ENCODE measurements at places on chromosomes 3 and 15.

GRCh38 chr15:79615754-79616153 lies 183.6 kb downstream of the MINAR1 start:
- no peak for DNase-seq

GRCh38 chr15:85878828-85879225 lies 84.1 kb upstream of the KLHL25 start:
- no peak for DNase-seq

- DNase-seq = no peak
These were observed 198.3 kb downstream of the OPA1 start for GRCh38 chr3:193791041-193792032.

- no peak for DNase-seq
These were observed 665.6 kb upstream of the NECTIN3 start for GRCh38 chr3:110405830-110406585.

GRCh38 chr15:69668039-69668705 lies 215.6 kb downstream of the RPLP1 start:
- DNase-seq = no peak

GRCh38 chr3:30188713-30189112 lies 417.7 kb upstream of the TGFBR2 start:
- no peak for DNase-seq

DNA sequence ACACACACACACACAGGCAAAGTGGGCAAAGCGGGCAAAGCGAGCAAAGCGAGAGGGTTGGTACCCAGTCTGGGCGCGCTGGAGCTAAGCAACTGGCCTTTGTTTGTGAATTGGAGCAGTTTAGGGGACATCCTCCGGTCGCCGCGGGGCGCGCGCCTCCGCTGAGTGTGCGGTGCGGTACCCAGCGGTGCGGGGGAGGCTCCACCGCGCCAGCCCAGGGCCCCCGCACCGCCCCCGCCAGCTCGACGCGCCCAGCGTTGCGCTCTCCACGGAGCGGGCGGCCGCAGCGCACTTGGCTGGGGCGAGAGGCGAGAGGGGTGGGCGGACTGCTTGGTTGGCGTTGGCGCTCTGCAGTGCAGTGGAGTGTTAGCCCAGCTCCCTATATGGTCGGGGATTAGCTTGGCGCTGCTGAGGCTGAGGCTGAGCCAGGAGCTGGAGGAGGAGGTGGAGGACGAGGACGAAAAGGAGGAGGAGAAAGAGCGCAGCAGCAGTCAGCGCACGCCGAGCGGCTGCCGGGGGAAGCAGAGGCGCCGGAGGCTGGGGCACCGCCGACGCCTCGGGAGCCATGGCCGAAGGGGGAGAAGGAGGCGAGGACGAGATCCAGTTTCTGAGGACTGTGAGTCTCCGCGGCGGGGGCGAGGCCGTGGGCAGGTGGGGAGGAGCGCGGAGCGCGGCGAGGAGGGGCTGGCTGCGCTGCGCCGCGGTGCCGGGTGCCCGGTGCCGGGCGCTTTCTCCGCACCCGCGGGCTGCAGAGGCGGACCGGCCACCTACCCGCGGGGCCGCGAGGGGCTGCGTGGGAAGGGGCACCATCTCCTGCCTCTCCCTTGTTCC lies at the start of gene RYR3:
RYR3 (plus strand) TSS at position 487 of the 831 bp plus-strand sequence; CDS start at position 566, 79 bp downstream.
- DNase-seq = no peak

- DNase-seq = no peak
These were observed 17.9 kb upstream of the IGDCC3 start for GRCh38 chr15:65395567-65396202.

DNA sequence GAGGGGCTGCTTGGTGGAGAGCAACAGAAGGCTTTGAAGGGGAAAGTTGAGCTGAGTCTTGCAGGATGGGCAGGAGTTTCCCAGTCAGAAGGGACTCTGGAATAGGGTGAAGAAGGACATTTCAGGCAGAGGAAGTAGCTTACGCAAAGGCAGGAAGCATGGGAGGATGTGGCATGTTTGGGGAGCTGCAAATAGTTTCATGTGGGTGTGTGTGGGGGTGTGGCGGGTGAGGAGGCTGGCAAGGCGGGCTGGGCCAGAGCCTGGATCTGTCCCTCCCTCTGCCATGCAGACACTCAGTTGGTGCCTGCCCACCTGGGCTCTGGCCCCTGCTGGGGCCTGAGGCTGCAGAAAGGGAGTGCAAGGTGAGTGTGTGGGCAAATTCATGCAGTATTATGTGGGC lies 10.4 kb downstream of the TEX264 start:
- DNase-seq = no peak

DNA sequence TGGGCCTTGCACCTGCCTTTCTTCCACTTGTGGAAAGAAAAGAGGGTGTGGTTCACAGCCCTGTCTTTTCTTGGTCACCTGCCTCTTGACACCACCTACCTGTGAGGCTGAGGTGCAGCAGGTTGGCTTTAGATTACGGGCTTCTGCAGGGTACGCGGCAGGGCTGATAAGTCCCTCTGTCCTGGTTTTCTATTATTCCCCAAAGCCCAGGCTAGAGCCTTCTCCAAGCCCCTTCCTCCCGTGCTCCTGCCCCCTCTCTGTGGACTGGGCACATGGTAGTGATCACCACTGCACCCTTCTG lies 44.8 kb upstream of the HACD2 start:
- DNase-seq = no peak

DNA sequence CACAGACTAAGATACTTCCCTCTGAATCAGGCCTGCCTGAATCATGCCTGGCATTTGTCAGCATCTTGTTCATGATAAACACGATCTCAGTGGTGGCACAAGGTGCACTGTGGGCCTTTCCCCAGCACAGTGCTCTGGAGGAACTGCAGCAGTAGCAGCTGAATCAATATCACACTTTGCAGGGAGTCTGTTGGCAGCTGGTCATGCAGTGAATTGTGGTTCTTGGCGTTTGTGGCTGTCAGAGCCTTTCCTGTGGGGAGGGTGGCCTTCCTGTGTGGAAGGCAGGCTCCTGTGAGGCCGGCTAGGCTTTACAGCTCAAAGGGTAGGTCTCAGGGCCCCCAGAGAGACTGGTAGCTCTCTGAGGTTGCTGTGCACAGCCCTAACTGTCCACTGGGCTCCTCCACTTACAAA lies 54.4 kb upstream of the TLE3 start:
- no peak for DNase-seq

GRCh38 chr15:78369161-78369560 lies 29.0 kb downstream of the CRABP1 start:
- DNase-seq = no peak

- no peak for DNase-seq
These were observed 213.7 kb downstream of the PDCD6IP start for GRCh38 chr3:34012102-34012461.

DNA sequence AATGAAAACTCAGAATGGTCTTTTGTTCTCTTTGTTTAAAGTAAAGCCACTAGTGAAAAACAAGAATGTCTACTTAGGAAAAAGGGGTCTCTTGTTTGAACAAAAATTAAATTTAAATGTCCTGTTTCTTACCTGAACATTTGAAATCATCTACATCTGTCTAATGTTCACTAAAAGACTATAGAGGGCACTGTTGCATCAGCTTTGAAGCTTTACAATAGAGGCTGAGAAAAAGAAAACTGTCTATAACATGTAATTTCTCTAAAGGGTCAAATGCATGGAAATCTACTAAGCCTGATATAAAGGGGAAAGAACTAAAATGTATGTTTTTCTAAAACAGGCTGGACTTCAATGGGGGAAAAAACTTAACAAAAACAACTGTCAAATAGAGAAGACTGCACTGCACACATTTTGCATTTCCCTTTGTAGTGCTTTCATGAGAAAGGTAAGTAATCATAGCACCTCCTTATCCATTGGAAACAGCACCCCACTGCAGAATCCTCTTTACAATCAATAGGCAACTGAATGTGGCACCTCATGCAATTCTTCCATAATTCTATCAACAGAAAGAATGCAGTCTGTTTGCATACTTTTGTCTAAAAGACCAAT lies 26.3 kb downstream of the DPH6 start:
- peak; percentile 10 for DNase-seq

DNA sequence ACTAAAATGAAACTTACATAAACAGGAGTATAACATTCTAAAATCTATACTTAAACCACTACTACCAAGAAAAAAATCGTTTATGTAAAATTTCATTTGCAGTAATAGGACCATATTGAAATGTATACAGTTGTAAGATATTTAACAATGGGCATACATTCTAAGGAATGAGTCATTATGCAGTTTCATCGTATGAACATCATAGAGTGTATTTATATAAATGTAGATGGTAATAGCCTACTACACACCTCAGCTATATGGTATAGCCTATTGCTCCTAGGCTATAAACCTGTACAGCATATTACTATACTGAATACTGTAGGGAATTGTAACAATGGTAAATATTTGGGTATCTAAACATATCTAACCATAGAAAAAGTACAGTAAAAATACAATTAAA lies 79.5 kb downstream of the DPH6 start:
- no peak for DNase-seq

GRCh38 chr3:38648659-38649499 lies 608 bp downstream of the SCN5A start:
- peak; percentile 17 for DNase-seq

DNA sequence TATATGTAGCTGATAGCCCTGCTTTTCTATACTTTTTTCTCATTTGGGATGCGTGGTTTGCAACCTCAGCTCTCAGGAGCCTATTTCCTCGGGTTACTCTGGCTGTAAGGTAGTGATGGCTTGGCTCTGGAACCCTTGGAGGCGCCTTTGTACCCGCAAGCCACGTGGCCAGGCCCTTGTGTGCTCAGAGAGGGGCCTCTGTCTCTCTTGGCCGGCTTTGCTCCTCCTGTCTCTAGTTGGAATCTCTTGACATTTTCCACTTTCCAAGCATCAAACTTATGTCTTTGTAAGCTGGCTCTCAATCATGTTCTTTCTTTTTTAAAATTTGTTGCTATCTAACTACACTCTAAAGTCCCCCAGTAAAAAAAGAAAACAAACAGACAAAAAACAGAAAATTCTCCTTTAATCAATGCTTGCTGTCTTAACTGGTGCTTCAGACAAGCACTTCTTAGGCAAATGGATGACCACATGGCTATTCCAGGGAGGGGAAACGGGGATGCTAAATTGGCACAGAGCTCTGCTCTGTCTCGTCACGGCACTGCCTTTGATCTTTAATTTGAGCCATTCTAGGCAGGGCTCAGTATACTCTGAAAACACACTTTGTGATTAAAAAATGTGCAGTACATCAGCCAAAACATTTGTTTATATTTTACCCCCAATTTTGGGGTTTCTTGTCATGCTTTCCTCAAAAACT lies 180.4 kb upstream of the NR2E3 start:
- DNase-seq = no peak

DNA sequence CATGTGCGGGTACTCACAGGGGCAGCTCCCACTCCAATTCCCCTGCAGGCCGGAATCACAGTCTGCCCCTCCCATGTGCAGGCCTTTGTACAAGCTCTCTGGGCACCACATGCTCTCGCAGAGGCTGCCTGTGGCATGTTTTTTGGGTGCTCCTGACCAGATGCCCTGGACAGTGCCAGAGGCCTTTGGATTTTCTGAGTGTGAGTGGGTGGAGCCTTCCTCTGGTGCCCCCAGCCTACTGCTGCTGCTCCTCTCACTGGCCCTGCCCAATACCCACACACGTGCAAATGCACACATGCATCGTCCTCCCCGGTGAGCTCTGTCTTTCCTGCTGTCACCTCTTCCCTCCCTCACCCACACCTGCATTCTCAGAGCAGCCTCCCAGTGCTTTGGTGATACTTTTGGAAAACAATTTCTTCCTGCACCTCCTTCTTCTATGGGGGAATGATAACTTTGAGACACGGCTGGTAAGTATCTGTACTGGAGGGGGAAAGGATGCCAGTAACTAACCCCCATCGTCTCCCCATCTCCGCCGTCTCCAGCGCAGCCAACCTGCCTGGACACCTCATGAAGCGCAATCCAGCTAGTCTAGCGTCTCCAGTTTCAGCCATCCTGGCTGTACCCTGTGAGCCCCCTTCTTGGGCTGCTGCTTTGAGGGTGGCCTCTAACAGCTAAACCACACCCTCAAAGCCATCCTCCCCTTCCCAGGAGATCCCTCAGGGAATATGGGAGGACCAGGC lies 229.4 kb upstream of the TOPAZ1 start:
- no peak for DNase-seq

DNA sequence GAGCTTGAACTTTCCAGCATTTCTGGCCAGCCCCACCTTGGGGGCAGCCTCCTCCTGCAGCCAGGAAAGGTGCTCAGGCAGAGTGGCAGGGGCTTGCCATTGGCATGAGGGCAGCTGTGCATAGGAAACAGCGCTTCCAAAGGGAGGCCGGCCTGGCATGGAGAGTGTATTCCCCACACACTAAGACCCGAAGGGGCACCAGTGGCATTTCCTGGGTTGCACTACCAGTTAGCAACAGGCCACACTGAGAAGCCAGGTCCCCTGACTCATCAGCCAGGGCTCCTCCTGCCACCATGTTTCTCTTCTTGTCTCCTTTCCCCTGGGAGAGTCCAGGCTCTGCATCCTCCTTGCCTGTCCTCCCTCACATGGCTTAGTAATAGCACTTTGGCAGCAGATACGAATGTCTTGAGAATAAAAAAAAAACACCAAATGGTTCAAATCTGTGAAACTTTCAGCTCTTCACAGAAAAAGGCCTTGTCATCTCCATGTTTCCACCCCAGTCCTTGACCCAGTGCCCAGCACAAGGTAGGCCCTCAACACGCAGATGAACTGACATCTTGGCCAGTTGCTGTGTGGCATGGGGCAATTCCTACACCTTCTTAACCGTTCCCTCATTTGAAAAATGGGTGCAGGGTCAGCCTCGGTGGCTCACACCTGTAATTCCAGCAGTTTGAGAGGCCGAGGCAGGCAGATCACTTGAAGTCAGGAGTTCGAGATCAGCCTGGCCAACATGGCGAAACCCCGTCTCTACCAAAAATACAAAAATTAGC lies 180.4 kb downstream of the SMAD6 start:
- DNase-seq = peak; percentile 5

DNA sequence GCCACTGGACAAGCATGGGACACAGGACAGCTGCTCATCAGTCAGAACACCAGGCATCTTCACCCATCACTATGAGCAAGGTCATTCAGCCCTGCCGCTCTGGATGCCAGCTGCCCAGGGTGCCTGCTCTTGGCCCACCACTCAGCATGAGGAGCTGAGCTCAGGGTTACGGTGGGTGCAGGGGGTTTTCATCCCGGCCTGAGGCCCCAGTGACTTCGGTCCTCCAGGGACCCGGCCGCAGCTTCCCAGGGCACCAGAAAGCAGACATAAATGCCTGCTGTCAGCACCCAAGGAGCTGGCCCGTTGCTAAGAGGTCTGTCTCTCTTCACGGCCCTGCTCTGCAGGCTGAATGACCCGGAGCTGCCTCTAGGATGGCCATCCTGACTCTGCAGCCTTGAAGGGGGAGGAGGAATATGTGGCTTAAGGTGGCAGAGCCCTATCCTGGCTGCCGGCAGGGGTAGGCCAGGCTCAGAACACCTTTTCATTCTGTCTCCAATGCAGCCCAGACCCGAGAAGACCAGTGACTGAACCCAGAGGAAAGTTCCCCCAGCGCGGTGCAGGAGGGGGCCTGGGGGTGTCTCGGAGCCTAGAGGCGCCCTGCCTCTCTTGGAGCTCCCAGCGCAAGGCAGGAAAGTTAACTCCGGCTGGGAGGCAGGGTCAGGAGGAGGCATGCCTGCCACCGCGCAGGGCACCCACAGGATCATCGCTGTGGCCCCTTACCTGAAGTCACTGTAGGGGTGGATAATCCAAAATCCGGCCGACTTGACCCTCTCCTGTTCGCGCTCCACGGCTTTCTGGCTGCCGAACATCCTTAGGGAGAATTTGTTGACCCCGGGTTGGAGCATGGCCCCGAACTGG lies 1.8 kb downstream of the HCN4 start:
- no peak for DNase-seq

GRCh38 chr3:168473334-168473890 lies 377.7 kb upstream of the GOLIM4 start:
- no peak for DNase-seq

- DNase-seq = no peak
These were observed 630.1 kb upstream of the KCNMB2 start for GRCh38 chr3:177906126-177906511.

GRCh38 chr3:152540120-152540519 lies 271.4 kb downstream of the MBNL1 start:
- no peak for DNase-seq

Measured in GM10248 (cell line).